Activated T-cell treated with anti-CD3 and anti-CD28 coated beads for 24 hours (primary cell): ENCODE measurements at places on chromosomes 3 and 15.

DNA sequence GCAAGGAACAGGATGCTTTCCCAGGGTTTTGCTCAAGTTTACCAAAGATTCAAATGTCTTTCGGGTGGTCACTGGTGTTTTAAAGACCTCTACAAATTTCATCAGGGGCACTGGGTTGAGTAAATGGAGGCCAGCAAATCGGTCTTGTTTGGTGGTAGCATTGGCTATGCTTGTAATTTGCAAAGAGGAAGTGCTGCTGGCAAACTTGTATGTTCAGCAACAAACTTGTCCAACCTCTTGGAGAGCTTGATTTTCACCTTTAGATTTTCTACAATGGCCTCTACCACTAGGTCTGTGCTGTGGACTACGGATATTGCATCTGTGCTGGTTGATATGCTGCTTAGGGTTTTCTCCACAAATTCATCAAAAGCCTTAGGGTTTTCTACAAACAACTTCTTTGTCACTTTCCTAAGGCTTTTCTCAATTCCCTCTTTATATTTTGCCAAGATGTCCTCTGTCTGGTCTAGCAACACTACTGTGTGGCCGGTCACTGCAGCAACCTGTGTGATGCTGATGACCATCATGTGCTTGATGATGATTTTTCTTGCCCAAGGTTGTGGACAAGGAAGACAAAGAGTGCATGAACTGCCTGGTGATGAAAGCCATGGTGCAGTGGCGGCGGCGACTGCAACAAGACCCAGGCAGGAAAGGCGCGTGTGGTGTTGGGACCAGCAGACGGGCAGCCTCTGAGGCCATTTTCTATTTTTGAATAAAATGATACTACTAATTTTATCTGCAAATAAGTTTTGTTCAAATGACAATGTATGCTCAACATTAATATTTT is 50.8 kb downstream of the RFX7 start:
- DNase-seq, result no peak

DNA sequence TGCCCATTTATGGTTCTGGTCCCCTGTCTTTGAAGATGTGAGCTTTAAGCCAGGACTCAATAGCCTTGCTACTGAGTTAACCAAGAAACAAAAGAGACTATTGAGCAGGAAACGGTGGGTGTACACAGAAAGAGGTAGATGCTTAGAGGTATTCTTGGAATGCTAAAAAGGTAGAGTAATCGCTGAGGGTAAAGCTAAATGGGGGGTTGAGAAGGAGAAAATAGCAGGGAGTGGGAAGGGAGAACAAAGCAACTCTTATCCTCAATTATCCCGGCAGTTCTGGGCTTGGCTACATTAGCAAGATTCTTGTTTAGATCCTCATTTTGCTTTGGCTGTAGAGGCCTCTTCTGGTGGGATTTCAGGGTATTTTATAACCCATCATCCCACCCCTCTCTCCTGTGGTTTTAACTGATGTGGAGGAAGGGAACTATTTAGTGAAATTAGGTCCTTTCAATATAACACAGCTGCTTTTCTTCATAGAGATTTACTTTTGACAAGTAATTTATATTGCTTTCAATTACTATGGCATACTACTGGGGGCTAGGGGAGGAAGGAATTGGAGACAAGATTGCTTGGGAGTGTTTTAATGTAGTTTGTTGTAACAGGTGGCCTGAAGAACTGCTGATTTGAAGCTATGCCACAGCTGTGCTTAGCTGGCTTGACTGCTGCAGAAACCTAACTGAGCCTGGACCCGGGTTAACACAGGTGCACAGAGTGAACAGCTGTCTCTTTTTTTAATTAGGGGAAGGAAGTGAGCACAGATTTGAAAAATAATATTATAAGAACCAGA is 234.3 kb upstream of the CCDC54 start:
- DNase-seq, result no peak

DNA sequence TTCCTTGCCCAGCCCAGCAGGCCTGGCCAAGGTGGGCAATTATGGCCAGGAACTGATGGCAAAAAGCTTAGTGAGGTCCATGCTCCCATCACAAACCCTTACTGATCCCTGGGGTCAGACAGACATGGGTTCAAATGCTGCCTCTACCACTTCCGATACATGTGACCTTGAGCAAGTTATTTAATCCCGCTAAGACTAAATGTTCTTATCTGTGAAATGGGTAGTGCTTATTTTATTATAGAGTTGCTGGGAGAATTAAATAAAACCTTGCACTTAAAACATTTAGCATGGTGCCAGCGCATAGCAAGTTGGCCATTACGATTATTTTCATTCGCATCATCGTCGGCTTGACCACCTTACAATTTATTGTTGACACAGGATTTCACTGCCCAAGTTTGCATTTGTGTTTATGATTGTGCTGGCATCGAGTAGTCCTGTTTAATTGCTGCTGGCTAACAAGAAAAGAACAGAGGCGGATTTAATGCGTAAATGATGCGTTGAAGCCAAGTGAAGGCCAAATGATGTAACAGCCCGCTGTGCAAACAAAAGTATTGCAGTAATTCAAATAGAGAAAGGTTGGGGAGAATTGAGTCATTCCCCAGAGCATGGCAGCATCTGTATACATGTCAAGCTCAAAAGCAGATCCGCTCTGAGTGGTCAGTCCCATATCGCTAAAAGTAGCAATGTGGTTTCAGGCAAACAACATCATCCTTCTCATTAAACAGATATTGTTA is 7.3 kb upstream of the FURIN start:
- DNase-seq, result no peak

DNA sequence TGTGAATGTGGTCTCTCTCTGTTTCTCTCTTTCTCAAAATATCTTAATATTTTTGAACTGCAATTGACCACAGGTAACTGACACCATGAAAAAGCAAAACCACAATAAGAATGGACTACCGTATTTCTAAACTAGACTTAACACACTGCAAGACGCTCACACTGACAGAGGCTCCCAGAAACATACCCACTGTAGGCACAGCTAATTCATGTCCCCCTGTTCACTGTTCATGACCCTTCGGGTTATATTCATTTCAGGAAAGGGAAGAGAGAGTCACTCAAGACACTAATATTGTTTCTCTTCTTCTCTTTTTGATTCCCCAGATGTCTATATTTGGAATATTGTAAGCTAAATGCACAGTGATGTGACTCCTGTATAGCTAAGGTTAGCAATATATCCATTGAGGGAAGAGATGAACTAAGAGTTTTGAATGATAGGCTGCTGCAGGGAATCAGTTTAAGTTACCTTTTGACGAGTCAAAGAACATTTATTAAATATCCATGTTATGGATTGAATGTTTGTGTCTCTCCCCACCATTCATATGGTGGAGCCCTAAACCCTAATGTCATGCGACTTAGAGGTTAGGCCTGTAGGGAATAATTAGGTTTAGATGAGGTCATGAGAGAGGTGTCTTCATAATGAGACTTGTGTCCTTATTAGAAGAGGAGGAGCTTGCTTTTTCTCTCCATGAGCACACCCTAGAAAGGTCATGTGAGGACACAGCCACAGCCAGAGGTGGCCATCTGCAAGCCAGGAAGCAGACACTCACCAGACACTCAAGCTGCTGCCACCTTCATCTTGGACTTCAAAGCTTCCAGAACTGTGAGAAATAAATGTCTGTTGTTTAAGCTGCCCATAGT is 216.6 kb upstream of the GRM7 start:
- no peak for DNase-seq

DNA sequence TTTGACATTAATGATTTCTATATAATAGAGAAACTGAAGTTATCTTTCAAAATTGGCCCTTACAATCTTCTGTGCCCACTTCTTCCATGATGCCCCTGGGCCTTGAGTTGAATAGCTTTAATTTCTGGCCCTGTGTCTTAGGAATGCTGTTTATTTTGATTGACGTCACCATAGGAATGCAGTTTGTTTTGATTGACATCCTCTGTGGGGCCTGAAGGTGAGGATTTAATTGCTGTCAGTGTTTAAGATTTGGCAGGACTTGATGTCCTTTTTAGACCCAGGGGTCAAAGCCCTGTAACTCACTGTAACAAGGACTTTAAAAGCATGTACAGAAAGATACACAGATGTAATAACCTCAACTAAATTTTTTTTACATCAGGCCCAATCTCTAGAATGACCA is 83.3 kb downstream of the GLDN start:
- DNase-seq, result no peak

GRCh38 chr3:126105691-126106187 is 21.8 kb upstream of the SLC41A3 start:
- DNase-seq, result no peak

DNA sequence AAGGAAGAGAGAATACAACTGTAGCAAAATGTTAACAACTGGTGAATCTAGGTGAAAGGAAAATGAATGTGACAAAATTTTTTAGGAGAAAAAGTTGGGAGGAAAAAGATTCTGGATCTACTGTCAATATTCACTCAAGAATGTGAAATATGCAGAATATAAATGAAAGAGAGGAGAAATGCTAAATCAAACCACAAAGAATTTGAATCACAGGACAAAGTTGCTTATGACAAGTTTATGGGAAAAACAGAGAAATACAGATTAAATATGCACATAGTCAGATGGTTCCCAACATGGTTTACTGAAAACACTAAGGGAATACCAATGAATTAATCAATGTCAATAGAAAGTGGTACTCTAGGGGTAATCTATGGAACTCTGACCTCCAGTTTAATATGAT is 27.6 kb downstream of the C3orf33 start:
- DNase-seq, result no peak

- no peak for DNase-seq
Observed at GRCh38 chr15:40550341-40551037, 14.4 kb downstream of the CCDC32 start.

DNA sequence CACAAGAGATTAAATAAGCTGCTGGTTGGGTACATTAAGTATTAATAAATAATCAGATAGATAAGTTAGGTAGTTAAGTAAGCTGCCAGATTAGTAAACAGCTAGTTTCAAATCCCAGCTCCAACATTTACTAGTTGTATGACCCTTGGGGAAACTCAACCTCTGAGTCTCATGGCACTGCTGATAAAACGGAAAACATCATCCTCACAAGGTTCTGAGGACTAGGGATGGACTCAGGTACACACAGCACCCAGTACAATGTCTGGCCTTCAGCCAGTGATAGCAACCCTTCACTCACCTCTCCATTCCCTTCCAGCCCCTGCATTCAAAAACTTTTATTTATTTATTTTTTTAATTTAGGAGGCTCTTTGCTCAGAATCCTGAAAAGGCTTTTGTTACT is 32.3 kb downstream of the B3GNT5 start:
- DNase-seq, result no peak

GRCh38 chr3:185779461-185779860 is 45.4 kb downstream of the IGF2BP2 start:
- no peak for DNase-seq

GRCh38 chr3:191715585-191715984 is 254.6 kb downstream of the PYDC2 start:
- no peak for DNase-seq

DNA sequence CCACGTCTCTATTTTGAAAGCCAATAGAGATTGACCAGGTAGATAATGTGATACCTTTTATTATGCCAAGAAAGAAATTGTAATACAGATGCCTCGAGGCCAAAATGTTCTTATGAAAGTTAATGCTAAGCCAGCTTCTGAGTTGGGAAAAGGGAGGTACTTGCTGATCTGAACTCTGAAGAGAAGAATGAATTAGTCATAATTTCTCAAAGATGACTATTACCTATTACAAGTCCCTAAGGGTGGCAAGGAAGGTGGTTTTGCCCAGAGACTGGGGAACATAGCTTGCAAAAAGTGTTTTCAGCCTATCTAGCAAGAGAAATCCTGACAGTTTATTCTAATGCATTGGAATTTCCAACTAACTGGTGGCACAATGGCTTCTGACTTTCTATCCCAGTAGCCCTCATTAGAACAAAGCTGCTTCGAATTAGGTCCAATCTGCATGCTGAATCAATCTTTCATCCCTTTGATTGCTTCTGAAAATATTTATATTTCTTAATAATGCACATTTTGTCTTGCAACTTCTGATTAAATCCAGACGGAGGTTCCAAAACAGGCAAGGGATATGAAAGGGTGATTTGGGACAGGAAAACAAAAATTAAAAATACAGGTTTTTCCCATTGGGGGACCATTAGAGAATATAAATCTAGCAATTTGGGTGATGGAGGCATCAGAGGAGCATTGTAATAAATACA is 17.7 kb upstream of the NR2F2 start:
- DNase-seq, result no peak

GRCh38 chr3:59245859-59246501 is 196.2 kb upstream of the CFAP20DC start:
- no peak for DNase-seq

DNA sequence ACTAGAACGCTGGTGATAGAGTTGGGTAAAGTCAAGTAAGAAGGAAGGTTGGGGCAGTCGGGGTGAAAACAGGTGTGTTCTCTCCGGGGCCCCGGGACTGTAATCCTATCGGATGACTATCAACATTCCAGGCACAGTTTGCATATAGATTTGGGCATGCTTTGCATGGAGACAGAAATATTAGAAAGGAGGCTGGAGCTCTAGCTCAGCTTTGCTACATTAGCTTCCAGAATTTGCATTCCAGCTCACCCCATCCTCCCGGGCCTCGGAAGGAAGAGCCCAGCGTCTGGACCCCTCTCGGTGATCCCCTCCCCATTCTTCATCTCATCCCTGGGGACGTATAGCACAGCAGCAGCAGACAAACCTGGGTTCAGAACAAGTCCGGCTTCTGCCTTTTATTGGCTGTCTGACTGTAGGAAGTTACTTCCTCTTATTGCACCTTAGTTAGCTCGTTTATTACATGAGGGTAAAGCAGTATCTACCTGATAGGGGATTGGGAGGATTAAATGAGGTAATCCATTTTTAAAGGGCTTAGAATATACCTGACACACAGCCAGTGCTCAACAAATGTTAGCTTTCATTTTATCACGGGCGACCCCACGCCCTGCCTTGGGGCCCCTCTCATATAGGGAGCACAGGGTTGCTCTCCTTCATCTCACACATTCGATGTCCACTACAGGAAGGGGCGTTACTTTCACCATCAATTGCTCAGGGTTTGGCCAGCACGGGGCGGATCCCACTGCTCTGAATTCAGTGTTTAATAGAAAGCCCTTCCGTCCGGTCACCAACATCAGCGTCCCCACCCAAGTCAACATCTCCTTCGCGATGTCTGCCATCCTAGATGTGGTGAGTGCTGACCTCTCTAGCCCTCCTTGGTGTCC is 3.2 kb downstream of the HTR3E start:
- DNase-seq, result no peak

DNA sequence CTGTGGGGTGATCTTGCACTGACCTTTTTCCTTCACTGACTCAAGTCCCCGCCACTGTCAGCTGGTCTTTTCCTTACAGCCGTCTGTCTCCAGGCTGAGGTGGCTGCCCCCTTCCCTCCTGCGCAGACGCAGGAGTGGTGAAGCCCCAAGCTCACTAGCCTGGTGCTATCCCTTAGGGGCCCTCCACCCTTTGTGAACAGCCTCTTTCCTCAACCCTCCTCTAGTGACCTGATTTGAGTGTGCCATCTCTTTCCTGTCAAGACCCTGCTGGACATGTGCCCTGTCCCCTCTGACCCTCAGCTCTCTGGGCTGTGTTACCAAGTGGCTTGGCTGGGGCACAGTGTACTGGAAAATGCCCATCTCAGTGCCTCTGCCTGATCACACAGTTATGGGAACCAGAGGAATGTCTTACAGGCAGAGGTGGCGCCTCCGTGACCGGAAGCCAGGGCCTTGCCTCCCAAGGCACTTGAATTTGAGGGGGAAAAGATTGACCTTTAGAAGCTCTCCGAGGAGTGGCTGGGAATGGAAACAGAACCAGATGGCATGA is 8.7 kb downstream of the KBTBD13 start:
- no peak for DNase-seq

GRCh38 chr15:27706300-27706699 is 392.8 kb downstream of the OCA2 start:
- no peak for DNase-seq

GRCh38 chr3:71512544-71512943 is 71.0 kb downstream of the FOXP1 start:
- no peak for DNase-seq

GRCh38 chr3:66693461-66694031 is 192.7 kb upstream of the LRIG1 start:
- no peak for DNase-seq
